ENCODE measurements at places on chromosomes 6 and 20.

- no peak for DNase-seq
Measured at GRCh38 chr6:56278171-56278591, 30.8 kb upstream of the COL21A1 start.

DNA sequence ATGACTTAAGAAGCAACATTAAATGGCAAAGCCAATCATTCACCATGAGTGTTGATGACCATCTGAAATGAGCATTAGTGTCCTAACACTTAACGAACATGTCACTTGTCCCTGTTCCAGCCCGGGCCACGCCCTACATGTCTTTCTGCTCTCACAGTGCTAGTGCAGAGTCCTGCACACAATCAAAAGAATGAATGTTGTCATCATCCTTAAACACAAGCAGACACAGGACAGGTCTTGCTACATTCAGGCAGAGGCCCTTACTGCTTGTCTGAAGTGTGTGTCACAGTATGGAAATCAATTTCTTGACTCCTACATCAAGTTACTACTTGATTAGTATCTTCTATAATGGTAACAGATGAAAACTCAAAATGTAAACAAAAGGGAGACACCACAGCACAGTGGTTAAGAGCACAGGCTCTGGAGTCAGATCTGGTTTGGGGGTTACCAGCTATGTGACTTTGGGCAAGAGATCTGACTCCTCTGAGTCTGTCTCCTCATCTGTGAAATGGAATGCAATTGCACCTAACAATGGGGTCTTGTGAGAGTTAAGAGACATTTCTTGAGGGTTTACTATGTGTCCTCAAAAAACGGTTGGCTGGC, 17.4 kb downstream of the UBE2V1 start:
- no peak for DNase-seq

- no peak for DNase-seq
Measured at GRCh38 chr6:157774153-157775135, 48.6 kb upstream of the SNX9 start.

DNA sequence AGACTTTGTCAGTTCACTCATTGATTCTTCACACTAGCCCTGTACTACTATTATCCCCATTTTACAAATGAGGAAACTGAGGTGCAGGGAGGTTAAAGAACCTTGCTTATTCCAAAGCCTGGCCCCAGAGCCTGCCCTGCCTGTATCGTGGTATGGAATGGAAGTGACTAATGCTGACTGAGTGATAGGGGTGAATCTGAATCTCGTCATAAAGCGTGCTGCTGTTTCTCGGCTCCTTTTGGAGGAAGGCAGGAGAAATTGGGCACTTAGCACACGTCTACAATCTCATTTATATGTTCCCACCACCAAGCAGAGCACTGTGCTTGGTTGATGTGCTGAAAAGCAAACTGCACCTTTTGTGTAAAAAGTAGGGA, 17.1 kb downstream of the GFRA4 start:
- no peak for DNase-seq

DNA sequence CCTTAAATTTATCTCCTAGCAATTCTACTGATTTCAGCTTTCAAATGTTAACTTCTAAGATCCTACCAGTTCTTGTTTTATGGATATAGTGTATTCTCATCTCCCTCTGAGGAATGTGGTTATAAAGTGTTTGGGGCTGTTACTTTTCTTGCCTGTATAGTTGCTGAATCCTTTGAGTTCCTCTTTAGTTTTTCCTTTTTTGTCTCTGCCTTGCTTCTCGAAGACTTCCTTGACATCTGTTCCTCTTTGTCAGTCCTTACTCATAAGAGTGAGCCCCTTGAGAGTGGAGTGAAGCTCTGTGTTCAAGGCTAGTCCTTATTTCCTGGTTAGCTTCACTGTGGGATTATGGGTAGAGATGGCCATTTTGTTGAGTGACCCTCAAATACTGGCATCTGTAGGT, 84.6 kb downstream of the ELOVL4 start:
- no peak for DNase-seq

DNA sequence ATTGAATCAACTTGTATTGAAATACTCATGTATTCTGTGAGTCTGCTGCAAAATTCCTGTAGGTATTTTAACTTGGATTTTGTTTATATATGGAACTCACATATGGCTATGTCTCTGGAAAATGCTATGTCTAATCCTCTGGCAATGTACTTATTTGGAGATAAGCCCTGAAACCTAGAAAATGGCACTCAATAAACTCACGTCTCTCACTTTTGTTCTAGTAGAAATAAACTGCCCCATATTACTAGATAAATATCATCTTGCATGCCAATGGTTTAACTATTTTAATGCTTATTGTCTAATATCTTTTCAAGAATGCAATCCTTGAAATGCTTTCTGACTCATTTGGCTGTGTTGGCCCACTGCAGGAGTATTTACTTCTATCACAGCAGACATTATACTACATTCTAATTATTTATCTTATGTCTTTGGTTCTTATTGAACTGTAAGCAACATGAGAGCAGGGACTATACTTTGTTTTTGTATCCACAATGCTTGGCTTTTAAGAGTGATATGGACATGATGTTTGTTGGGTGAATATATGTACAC, 292.2 kb upstream of the RSPO3 start:
- no peak for DNase-seq

- DNase-seq: no peak
Measured at GRCh38 chr20:22826306-22827230, 208.5 kb upstream of the SSTR4 start.

DNA sequence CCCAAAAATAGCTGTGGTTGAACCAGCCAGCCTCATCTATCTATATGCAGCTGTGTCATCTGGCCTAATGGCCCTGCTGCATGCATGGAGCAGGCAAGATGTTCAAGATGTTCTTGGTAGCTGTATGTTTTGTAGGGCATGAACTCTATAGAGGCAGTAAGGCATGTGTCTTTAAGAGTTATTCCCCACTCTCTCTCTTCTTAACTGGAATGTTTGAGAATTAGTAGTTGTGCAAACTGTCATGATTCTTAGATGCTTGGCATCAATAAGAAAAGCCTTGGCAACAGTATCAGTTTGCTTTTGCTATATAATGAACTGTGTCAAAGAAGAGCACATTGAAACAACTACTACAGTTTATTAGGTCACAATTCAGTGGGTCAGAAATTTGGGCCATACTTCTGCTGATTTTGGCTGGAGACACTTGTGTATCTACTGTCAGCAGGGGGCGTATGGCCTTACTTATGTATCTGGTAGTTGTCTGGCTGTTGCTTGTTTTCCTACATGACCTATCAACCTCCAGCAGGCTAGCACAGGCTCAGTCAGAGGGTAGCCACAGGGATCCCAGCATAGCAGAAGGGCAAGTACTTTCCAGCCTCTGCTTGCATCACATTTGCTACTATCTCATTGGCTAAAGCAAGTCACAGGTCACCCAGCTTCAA, 56.1 kb upstream of the LAMP5 start:
- DNase-seq: no peak

DNA sequence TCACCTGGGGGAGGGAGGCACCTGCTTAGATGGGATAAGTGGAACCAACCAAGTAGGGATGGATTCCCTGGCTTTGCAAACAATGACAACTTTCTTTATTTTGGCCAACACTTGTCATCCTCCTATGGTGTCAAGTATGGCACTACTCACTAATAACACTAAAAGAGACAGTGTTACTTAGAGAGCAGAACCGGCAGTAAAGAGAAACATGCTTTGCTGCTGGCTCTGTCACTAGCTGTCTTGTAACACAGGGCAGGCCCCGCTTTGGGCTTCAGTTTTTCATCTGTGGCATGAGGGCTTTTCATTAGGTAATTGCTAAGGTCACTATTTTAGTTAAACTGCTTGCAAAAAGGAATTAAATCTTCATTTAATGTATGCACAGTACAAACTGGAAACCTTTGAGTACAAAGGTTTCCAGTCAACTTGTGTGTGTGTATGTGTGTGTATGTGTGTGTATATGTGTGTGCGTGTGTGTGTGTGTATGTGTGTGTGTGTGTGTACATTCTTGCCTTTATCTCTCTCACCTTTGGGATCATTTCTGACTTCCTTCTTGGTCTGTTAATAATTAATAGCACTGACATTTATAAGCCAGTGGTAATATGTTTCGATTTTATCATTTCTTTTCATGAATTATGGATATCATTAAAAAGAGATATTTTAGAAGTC, 64.7 kb downstream of the BTBD3 start:
- DNase-seq: no peak

- no peak for DNase-seq
Measured at GRCh38 chr6:117498159-117498558, 15.7 kb downstream of the DCBLD1 start.

DNA sequence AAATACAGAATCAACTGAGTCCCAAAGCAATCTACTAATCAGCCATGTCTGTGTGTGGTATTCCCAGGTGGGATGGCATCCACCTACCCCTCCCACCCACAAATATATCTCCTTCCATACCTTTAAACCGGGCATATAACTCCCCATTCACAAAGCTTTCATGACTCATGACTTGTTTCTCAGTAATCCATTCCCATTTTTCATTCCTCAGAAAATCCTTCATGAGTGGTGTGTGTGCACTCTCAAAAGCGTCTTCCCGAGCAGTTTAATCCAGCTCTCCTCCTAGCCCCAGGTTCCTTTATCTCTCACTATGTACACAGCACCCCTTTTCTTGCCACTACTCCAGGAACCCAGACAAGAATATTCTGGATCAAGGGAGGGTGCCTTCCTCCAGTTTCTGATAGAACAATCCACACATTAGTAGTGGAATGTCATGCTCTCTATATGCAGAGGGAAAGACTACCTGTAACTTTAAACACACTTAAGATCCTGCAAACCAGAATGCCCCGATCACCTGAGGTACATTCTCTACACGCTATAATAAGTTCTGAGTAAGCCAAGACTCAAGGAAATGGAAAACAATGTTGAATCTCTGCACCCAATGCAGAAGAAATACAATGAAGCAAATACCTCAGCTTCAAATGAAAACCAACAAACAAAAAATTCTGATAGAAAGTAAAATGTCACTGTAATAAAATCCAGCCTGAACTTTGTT, 55.7 kb upstream of the IPCEF1 start:
- no peak for DNase-seq

GRCh38 chr6:3162067-3162497, 4.7 kb upstream of the TUBB2A start:
- DNase-seq: no peak

- DNase-seq: no peak
Measured at GRCh38 chr6:132261354-132261753, 139.9 kb downstream of the MOXD1 start.

DNA sequence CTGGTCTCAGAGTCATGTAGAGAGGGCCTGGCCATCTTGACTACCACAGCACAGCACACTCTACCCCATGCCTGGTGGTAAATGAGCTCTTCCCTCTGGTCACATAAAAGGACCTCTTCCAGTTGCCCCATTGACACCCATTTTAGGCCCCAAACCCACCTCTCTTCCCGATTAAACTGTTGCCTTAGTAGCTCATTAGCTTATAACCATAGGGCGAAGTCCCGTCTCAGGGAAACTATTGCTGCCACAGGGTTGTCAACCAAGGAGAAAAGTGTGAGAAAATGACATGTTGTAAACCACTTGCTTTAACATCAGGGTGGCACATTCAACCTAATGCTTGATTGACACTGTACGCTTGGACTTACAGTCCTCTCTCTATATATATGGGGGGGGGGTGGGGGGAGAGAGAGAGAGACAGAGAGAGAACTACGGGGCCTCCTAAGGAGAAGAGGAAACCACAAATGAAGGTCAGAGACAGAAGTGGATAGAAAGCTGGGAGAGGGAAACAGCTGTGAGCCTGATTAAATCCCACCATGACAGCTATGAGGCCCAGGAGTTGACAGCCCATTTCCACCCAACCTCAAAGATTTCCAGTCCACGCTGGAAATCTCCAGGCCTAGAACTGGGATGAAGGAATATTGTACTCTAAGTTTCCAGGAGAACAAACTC, 14.9 kb upstream of the BTN1A1 start:
- no peak for DNase-seq

DNA sequence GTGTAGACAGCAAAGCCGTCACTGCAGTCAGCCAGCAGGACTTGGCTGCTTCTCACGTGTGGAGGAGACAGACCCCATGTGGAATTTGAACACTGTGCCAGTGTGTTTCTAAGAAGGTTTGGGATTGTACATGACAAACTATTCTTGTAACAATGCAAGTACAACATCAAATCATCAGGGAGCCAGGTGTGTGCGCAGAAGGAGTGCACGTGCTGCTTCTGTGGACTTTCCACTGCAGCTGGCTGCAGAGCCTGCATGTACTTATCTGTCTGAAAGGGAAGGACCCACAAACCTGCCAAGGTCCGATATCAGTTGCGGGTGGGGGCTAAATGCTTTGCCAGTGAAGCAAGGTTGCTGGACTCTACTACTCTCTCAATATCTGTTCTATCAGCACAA, 211.6 kb downstream of the WDR27 start:
- DNase-seq: no peak

GRCh38 chr20:61521687-61522420, 269.8 kb downstream of the CDH4 start:
- no peak for DNase-seq

DNA sequence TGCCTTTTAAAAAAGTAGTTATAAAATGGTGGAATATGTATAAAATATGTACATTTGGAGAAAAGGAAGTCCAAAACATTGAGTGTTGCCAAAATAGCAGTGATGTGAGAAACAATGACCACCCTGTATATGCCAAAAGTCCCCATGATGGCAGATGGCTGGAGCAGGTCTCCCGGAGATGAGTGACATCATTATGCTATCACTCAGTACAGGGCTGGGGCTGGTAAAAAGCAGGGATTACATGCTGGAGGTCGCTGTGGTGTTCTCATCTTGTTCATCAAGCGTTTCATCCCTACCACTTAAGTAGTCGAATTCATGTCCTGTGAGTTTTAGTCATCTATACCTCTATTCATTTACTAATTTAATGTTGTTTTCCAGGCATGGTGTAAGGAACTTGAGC, 315.3 kb upstream of the SLC35B3 start:
- no peak for DNase-seq

DNA sequence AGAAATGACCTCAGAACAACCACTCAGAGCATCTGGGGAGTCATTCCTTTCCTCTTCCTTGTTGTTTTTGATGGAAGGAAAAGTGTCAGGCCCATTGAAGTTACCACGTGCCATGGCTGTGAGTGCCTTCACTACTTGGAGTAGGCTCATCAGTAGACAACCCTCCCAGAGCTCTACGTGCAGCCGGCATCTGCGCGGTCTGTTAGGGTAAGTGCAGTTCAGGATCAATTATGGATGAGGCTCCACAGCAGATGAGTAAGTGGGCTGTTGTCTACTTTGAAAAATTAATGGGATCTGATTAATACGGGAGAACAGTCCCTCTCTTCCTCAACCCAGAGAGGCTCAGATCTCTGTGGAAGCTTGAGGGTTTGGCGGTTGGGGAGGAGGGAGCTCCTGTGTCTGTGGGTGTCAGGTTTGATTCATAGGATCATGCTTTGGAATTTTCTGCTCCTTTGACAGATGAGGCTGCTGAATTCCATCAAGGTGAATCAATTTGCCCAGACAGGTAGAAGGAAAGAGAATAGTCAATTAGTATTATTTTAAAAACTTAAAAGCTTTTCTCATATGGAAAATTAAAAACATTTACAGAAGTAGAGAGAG, 93.8 kb upstream of the TOX2 start:
- DNase-seq: no peak

Measured in T-helper 17 cell (primary cell).